ENCODE measurements at places on chromosomes 1 and 21.

- DNase-seq, result no peak
These were observed 68.7 kb downstream of the KCNN3 start for GRCh38 chr1:154801234-154802011.

DNA sequence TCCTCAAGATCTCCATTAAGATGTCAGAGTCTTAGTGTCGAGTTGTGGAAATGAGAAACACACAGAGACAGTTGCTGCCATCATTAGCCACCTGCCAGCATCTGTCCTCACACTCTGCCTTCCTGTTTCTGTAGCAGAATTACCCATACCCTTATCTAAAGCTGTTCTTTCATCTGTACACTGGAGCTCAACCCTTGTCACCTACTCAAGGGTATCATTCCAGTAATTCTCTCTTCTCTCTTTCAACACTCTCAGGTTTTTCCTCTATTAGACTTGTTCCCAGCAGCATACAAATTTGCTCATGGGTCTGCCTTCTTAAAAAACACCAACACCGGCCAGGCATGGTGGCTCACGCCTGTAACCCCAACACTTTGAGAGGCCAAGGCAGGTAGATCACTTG, 27.4 kb upstream of the RNF2 start:
- DNase-seq, result no peak

DNA sequence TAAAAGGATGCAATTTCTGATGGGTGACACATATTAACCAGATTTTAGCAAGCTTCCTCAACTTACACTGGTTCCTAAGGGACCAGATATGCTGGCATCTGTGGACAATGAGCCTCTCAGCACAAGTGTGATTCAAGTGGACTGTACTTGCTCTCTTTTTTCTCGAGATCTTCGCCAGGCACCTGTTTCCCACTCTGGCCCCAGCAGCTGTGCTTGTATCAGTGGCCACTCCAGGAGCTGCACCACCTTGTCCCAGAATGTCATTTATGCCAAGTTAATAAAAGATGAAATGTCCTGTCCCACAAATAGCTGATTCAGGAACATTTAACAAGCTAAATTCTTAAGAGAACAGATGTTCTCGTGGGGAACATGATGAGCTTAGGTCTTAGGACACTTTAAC, 14.6 kb downstream of the C1orf198 start:
- no peak for DNase-seq

- DNase-seq, result no peak
These were observed 18.6 kb upstream of the TSPEAR start for GRCh38 chr21:44730028-44730395.

- DNase-seq, result peak; percentile 20
These were observed 30.5 kb downstream of the MROH7 start for GRCh38 chr1:54671985-54672608.

- DNase-seq, result no peak
These were observed 48.4 kb downstream of the COLGALT2 start for GRCh38 chr1:183989078-183989577.

- no peak for DNase-seq
These were observed 12.1 kb downstream of the BLACAT1 start for GRCh38 chr1:205443585-205444299.

GRCh38 chr1:143691400-143691891, 280.3 kb downstream of the FAM72C start:
- DNase-seq, result no peak

DNA sequence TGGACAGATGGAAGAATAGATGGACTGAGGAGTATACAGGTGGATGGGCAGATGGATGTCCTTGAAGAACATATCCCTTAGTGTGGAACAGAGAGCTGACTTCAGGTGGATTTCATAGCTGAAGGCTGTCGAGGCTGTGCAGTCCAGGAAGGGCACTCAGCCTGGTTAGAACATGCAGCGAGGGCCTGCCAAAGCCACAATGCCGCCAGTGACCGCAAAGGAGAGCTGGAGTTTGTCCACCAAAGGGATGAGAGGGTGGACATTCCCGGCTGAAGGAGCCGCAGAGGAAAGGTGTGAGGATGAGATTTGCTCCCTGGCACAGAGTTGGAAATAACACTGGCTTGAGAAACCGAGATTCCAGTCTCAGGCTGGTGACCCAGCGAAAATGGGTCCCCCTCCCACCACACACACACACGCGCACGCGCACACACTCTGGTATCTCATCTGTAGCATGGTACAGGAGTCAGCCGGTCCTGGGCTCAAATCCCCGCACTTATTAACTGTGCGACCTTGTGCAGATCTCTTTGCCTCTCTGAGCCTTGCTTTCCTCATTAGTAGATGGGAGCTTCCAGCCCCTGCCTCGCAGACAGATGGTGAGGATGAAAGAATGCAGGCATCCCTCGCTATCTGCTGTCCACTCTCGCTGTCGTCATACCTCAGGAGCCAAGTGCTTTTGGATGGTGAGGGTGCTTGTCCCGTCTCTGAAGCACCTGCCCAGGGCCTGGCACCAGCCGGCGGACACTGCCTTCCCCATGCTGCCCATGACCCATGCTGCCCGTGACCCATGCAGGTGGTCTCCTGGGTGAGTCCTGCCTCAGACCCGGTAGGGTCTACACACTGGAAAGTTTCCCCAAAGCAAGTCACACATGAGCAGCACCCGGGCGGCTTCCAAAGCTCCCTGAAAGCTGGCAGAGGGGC, 26.8 kb upstream of the EFHD2 start:
- no peak for DNase-seq

DNA sequence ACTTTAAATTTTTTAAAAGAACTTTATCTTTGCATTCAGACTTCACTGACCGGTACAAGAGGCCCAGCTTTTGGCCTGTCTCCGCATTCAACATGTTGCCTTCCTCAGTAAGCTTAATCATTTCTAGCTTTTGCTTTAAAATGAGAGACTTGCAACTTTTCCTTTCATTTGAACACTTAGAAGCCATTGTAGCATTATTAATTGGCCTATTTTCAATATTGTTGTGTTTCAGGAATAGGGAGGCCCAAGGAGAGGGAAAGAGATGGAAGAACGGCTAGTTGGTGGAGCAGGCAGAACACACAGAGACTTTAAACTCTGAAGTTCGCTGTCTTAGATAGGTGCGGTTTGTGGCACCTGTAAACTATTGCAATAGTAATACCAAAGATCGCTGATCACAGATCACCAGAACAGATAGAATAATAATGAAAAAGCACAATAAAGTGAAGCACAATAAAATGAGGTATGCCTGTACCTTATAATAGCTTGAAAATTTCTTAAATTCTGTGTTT, 31.4 kb downstream of the RABGAP1L start:
- DNase-seq, result no peak

DNA sequence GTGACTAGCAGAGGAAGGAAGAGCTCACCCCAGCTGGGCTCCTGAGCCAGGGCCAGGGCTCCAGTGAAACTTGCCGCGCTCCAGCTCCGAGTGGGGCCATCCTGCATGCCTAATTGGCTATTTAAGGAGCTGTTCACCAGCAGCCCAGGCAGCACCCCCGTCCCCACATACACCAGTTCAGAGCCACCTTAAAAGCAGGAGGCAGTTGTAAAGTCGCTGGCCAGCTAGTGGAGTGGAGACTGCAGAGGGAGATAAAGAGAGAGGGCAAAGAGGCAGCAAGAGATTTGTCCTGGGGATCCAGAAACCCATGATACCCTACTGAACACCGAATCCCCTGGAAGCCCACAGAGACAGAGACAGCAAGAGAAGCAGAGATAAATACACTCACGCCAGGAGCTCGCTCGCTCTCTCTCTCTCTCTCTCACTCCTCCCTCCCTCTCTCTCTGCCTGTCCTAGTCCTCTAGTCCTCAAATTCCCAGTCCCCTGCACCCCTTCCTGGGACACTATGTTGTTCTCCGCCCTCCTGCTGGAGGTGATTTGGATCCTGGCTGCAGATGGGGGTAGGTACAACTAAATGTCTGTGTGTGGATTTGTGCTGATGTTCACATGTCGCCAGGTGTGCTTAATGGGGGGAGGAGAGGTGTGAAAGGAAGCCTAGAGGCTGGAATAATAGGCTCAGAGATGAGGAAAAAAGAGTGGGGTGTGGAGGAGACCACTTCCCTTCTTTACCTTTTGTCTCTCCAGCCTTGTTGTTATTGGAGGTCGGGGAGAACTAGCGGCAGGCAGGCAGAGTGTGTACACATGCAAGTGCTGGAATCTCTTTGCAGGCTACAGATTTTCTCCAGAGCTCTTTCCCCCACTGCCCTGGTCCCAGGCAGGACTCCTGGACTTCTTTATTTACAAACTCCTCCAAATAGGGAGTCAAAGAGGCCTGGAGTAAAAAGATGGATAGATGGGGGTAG, at the start of gene CA14:
Gene CA14 (plus strand): TSS at position 151 of the 962 bp plus-strand sequence. CDS start 355 bp downstream, at position 506.
- no peak for DNase-seq

- no peak for DNase-seq
These were observed 29.4 kb downstream of the VPS26C start for GRCh38 chr21:37237764-37238163.

GRCh38 chr21:23725576-23725975, 1881.7 kb downstream of the MRPL39 start:
- no peak for DNase-seq

GRCh38 chr21:16084776-16085364, 355.1 kb downstream of the USP25 start:
- DNase-seq, result no peak

- DNase-seq, result peak; percentile 26
These were observed 642 bp upstream of the SLC16A1 start for GRCh38 chr1:112956544-112957132.

DNA sequence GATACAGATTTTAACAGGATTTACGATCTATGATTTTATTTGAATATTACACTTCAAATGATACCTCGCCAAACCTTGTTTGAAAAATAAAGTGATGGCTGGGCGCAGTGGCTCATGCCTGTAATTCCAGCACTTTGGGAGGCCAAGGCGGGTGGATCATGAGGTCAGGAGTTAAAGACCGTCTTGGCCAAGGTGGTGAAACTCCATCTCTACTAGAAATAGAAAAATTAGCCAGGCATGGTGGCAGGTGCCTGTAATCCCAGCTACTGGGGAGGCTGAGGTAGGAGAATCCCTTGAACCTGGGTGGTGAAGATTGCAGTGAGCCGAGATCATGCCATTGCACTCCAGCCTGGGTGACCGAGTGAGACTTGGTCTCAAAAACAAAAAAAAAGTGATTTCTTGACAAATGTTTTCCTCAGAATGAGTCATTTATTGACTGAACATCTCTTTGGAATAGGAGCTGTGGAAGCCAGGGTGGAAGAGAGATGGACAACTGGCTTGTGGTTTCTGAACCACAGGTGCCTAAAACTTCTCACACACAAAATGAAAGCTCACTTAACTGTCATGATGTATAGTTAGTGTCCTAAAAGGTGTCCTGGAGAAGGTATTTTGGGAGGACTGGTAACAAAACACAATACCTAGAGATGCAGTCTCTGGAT, 11.9 kb downstream of the PKNOX1 start:
- DNase-seq, result no peak

DNA sequence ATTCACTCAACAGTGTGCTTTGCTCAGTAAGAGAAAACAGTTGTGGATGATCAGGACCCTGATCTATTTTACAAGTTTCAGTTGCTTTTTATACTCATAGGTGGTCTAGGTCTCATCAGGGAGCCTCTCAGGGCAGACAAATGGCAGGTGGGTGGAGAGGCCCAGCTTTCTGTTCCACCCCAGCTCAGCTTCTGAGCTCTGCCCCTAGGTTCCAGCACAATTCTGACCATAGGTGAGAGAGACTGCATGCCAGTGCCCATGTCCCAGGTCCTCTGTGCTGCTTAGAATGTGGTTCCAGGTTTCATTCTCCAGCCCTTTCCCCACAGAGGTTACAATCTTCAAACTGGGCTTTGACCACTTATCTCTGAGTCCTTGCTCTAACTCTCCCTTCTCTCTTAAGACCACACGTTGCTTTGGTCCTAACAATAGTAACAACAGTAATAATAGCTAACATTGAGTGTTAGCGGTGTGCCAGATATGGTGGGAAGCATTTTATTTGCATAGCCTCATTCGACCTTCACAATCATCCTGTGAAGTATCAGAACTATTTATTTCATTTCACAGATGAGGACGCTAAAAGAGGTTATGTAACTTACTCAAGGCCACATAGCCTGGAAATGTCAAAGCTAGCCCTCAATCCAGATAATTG, 19.6 kb upstream of the DUSP10 start:
- DNase-seq, result no peak

- no peak for DNase-seq
These were observed 11.0 kb downstream of the PRKCZ start for GRCh38 chr1:2061065-2061778.

- DNase-seq, result no peak
These were observed 20.7 kb downstream of the SH3BP5L start for GRCh38 chr1:248804771-248805681.

GRCh38 chr1:4825800-4826450, 171.5 kb downstream of the AJAP1 start:
- DNase-seq, result no peak

- DNase-seq, result no peak
These were observed 570 bp downstream of the KCND3 start for GRCh38 chr1:111988743-111989453.

DNA sequence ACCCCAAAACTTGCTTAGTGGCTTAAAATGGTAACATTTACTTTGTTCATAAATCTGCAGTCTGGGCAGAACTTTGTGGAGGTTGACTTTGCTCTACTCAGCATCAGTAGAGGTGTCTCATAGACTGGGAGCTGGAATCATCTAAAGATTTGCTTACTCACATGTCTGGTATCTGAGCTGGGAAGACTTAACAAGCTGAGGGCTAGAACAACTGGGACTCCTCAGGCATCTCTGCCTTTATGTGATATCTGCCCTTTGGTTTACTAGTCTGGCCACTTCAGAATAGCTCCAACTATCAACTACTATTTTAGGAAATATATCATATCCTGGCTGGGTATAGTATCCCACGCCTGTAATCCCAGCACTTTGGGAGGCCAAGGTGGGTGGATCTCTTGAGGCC, 82.5 kb downstream of the C4BPA start:
- DNase-seq, result no peak

- DNase-seq, result no peak
These were observed 96.0 kb upstream of the BMP8A start for GRCh38 chr1:39395357-39395831.

DNA sequence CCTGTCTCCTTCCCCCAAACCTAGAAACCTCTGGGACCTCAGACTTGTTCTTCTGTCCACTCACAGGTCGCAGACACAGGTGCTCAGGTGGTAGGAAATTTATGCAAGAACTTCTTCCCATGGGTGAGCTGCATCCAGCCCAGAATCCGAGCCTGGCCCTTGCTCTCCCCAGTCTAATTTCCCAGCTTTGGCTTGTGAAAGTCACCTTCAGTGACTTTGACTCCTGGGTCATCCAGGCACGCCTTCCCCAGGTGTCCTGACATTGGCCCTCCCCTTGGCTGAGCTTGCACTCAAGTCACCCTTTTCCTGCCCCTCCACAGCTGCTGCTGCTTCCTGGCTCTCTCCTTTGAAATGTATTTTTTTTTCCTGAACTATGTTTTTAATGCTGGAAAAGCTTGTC, 6.6 kb downstream of the IPO13 start:
- no peak for DNase-seq

- no peak for DNase-seq
These were observed 19.5 kb downstream of the SFPQ start for GRCh38 chr1:35173491-35173890.

GRCh38 chr1:247064304-247064703, 14.3 kb downstream of the ZNF670 start:
- no peak for DNase-seq
